ENCODE measurements at places on chromosomes 13 and 19.

DNA sequence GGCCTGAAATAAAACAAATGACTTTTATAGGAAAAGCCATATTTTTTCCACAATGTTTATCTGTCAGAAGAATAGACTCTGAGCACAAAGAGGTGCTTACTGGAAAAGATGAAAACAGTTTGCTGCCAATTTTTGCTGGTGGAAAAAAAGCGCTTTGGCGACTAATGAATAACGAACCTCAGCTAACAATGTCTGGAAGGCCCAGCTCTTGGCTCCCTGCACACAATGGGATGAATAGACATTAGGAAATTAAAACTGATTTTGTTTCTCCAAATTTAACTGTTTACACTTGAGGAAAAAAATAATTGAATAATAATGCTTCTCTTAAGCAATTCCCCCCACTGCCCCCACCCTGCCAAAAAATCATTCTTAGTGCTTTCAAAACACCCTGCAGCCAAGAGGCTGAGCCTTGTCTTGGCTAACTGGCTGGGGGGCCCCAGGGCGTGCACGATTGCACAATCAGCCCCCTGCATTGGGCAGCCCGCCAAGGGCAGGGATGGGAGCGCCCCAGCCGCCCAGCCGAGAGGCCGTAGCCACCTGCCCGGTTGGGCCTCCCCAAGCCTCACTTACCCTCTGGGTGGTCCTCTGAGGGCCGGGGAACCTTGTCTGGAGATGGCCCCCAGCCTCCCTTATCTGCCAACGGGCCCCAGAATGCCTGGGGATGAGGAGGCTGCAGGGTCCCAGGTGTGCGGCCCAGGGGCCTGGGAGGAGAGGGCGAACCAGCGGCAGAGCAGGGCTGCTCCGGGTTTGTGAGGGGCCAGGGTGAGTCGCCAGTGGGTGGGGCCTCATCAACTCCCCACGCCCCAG lies 16.8 kb downstream of the CEBPG start:
- DNase-seq = no peak

DNA sequence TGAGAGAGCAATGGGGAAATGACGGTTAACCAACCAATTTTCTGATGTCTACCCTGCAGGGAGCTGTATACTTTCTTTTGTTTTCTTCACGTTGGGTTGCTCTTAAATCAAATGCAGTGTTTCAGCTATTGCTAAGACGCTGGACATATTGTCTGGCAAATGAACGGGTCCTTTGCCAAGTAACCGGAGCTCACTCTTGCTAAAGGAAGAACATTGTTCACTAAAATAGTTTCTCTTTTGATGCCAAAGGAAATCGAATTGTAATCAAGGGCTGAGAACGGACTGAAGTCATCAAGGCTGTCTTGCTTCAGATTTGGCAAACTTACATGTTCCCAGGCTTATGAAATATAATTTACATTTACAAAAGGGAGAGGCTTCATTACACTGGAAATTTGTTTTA lies 142.3 kb upstream of the ARGLU1 start:
- no peak for DNase-seq

- DNase-seq = no peak
Observed at GRCh38 chr13:106295971-106296370, 239.5 kb downstream of the EFNB2 start.

- no peak for DNase-seq
Observed at GRCh38 chr13:54124700-54125099, 1096.1 kb downstream of the OLFM4 start.

GRCh38 chr19:42248270-42249148 lies 6.1 kb upstream of the GSK3A start:
- no peak for DNase-seq

DNA sequence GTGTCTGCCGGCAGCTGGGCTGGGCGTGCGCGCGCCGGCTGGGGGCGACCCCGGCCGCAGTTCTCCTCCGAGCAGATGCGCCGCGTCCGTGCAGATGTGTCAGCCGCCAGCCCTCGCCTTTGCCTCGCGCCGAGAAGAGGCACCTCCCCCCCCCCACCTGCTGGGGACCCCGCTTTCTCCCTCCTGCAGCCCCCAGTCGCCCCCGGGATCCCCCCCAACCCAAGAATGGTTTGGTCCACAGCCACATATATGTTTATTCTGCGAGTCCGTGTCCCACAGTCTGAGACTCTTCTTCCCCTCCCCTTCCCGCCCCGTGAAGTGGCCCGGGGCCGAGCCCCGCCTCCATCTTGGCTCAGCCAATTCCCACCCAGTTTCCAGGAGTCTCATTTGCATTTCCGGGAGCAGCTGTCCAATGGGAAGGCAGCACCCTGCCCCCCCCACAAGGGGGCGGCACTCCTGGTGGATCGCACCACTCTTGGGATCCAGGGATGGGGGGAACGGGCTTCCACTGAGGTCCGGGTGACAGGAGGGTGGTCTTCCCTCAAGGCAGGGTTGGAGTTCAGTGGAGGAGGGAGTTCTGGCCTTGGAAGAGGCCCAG lies 8.6 kb downstream of the ISOC2 start:
- DNase-seq = peak; percentile 71

DNA sequence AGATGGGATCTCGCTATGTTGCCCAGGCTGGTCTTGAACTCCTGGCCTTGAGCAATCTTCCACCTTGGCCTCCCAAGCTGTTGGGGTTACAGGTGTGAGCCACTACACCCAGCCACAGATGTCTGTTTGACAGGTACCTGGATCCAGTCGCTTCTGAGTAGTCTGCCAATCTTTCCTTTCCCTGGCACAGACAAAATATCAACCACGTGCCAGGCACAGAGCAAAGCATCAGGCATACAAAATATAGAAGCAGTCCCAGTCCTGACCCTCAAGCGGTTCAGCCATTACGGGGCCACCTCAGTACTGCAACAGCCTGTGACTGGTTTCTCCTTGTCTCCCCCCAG lies 3.8 kb downstream of the ELAVL1 start:
- DNase-seq = no peak

GRCh38 chr13:110524541-110525257 lies 36.8 kb downstream of the RAB20 start:
- no peak for DNase-seq

GRCh38 chr19:9070066-9070465 lies 16.8 kb upstream of the OR1M1 start:
- no peak for DNase-seq

DNA sequence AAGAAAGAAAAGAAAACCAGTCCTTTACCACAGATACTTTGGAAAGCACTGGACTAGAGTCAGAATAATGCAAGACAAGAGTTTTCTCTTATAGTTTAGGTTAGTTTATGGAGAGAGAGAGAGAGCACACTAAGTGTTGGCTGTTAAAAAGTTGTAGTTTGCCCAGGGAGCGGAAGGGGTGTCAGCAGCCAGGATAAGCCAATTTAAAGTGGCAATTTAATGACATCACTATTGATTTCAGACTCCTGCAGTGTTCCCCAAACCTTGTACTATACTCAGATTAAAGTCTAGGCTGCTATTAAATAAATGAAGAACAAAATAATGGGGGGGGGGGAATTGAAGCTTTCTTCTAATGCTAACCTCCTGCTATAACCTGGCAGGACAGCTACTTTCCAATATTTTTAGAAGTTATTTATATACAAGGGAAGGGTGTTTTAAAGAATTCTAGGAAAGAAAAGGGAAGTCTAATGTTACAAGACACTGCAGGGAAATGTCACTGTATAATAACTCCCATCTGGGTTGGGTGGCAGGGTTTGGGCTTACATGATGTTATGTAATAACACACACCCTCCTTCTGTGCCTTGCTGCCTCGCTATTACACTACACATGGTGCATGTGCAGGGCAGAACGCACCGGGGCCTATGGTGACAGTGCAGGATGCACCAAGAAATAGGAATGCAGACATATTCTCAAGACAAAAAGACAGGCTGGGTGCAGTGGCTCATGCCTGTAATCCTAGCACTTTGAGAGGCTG lies 19.9 kb downstream of the TPT1 start:
- DNase-seq = no peak

- DNase-seq = no peak
Observed at GRCh38 chr19:30920222-30920621, 429.0 kb downstream of the TSHZ3 start.

DNA sequence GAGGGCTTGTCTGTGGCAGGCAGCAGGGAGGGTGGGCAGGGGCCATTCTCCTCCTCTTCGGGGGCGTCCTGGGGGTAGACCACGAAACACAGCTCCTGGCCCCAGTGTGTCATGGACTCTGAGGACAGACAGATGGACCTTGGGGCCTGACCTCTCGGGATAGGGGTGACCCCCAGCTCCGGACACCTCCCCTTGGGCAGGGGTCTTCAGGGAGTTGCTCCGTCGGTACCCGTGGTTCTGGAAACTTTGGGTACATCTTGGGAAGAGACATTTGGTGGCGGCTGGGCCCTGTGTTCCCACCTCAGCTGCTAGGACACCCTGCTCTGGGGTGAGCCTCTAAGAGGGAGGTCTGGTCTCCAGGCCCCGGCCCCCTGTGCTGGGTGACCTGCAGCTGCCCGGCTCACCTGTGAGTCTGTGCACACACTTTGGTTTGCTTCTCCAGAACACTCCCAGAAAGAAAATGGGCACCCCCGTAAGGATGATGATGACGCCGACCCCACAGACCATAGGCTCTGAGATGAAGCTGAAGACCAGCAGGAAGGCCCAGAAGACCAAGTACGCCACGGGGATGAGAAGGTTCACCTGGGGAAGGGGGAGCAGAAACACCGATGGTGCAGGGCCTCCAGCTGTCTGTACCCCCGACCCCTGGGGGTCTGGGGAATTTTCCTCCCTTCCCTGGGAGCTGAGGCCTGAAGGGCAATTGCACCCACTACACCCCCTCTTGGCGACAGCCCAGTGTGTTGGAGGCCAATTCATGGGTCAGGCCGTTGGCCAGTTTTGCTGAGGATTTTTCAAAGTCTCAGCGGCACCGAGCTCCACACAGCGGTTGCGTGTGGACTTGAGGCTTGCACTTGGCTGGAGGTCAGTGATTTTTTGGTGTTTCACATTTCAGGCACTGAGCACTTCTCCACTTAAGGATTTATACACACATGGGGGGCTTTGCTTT lies 15.0 kb downstream of the LRP3 start:
- DNase-seq = no peak

GRCh38 chr19:43820098-43820883 lies 6.8 kb upstream of the ZNF283 start:
- DNase-seq = peak; percentile 57

DNA sequence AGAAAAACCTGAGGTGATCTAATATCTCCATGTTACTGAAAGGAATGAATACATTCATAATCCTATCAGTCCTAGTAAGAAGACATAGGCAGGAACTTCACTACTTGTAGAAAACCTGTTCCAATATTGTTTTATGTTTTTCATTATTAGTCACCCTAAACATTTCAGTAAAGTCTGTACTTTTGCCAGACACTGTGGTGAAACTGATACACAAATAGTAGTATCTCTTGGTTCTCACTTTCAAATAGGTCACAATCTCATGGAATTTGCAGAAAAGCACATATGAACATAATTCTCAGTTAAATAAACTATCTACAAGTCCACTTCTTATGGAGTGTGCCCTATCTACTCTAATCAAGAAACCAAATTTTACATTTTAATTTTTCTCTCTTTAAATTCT lies 88.3 kb upstream of the PCDH9 start:
- DNase-seq = no peak

DNA sequence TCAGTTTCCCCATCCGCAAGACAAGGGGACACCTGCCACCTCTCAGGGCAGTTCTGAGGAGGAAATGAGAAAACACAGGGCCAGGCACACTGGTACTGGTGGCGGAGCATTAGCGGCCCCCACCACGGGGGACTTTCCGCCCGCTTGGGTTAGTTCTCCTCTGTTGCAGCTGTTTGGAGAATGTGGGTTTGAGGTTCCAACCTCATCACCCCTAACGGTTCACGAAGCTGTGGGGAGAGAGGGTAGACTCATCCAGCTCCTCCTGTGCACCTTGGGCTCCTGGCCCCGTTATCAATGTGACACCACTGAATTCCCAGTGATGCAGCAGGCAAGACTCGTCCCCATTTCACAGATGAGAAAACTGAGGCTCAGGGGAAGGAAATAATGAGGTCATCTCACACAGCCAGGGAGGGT lies 10.3 kb downstream of the PTPRS start:
- no peak for DNase-seq

DNA sequence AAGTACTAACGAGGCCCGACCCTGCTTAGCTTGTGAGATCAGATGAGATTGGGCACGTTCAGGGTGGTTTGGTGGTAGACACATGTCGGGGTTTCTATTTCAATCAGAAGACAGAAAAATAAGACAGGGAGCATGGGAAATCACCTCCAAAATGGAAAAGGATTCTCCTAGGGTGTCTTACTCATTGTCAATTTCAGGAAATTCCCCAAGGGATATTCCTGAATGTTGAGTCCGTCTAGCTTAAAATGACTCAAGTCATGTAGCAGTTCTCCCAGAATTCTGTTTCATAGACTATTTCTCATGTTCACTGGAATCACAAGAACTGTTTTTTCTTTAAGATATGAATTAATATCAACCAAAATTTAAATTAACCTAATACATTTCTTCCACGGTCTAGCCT lies 380.1 kb downstream of the EFNB2 start:
- no peak for DNase-seq

DNA sequence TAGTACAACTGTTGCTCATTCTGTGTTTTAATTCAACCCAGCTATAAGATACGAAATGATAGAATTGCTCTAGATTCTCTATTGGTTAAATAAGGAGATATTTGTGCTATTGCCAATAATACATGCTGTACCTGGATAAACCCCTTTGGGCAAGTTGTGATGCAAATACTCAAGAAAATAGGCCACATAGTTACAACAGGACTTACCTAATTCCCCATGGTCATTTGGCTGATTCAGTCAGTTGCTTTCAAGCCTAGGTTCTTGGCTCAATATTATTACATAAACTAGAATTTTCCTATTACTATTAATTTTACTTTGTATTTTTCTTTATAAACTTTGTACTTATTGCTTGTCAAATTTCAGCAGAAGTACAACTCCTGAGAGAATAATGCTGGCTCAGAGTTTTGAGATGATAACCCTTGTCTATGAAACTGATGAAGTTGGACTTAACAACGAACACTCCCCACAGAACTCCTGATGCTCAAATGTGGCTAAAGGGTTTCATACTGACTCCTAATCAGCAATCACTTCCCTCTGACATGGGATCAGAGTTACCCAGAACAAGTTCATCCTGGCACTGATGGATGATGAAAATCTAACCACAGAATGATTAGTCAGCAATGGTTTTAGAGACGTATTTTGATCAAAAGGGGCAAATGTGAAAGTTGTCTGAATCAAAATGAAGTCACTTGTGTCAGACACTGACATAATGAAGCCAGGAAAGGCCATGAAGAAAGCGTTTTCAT lies 221.1 kb downstream of the ITGBL1 start:
- DNase-seq = no peak

All from activated CD4-positive, alpha-beta T cell treated with anti-CD3 and anti-CD28 coated beads for 48 hours (primary cell).